Activated CD8-positive, alpha-beta memory T cell treated with anti-CD3 and anti-CD28 coated beads, Interleukin-2, amount 50 U/mL, for 4 hours (primary cell): ENCODE measurements at places on chromosomes 4 and X.
A peak's percentile ranks its signal among the peaks of the same experiment; 100 is the strongest.

GRCh38 chr4:75490155-75490554, 24.0 kb downstream of the RCHY1 start:
- no peak for DNase-seq

- DNase-seq = no peak
Measured at GRCh38 chr4:94834501-94834900, 76.7 kb downstream of the BMPR1B start.

DNA sequence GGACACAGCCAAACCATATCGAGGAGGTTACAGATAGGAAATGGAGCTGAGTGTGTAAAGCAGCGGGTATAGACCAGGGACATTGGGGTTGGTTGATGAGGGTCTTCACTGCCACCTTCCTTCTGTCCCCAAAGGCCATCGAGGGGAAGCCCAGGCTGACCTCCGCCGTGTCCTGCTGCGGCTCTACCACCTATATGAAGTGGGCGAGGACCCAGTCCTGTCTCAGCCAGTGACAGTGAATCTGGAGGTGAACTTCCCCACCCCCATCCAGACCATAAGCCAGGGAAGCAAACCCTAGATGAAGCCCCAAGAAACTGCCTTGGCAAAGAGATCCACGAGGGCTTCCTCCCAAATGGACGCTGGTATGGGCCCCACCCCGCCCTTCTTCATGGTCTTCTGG, 23.2 kb upstream of the MRFAP1 start:
- no peak for DNase-seq

GRCh38 chrX:110795645-110796406, at the start of gene CHRDL1:
Gene CHRDL1 (minus strand): TSS chrX:110795817. CDS start chrX:110792181, 3,636 bp downstream.
- no peak for DNase-seq

DNA sequence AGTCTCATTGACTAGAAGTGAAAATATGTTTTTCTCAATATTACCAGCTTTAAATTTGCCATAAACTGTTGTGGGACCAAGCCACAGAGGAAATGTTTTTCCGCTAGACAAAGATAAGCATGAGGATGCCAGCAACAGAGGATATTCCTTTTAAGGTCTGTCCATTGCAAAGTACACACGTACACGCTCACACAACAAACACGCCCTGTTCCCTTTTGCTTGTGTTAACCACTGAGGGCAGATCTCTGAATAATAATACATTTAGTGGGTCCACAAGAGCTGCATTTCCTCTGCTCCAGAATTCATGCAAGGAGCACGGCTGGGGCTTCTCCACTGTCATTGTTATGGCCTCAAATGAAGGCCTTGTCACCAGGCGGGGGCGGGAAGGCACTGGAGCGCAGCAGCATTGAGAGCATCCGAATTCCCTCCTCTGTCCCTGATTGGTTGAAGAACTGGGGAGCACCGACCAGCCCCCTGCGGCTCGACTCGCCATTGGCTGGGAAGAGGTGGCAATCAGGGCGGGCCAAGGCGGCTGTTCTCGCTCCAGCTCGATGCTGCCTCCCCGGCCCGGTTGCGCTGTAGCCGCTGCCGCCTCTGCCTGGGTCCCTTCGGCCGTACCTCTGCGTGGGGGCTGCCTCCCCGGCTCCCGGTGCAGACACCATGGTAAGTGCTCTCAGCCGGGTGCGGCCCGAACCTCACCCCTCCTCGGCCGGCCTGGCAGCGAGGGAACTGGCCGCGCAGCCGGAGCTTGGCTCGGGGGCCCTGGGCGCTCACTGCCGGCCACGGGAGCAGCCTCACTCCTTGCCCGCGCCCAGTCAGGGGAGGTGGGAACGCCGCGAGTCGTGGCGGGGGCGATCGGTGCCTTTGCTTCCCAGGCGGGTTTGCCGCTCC, at the start of gene GUCY1B1:
GUCY1B1 (plus strand) TSS at position 541 of the 891 bp plus-strand sequence; CDS start at position 661, 120 bp downstream.
- peak; percentile 50 for DNase-seq

DNA sequence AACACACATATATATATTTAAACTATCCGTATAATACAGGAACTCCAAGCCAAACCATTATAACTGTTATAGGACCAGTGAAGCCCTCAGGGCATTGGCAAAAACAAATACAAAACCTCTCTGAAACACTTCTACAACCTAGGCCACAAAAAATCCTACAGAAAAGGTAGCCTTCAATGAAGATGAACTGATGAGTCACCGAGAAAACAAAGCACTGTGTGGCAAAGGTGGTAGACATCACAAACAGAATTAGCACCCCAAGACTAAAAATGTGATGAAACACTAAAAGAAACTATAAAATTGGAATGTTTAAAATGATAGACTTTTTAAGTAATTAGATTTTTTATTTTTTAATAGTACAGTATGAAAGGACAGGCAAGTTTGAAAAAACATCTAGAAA, 5.5 kb upstream of the HSPA4L start:
- DNase-seq = no peak

DNA sequence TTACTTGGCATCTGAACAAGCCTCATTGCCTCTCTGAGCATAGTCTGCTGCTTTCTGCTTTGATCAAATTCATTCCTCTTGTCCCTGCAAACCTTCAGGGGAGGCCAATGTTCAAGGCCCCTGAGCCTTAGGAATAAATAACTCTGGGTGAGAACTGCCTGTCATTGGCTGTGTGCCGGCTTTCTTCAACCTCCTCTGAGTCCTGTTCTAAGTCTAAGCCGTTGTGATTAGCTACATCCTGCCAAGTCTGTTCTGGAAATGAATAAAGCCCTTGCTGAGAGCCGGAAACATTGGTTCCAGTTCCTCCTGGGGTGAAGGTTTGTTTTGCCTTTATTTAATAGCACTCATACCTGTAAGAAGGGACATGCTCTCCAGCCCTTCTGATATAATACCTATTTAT, 13.8 kb downstream of the RNF4 start:
- no peak for DNase-seq

- no peak for DNase-seq
Measured at GRCh38 chr4:161799710-161800109, 364.1 kb downstream of the FSTL5 start.

GRCh38 chr4:181529537-181529936, 713.7 kb upstream of the TENM3 start:
- DNase-seq = no peak

- DNase-seq = no peak
Measured at GRCh38 chr4:126691797-126692196, 941.0 kb upstream of the INTU start.

DNA sequence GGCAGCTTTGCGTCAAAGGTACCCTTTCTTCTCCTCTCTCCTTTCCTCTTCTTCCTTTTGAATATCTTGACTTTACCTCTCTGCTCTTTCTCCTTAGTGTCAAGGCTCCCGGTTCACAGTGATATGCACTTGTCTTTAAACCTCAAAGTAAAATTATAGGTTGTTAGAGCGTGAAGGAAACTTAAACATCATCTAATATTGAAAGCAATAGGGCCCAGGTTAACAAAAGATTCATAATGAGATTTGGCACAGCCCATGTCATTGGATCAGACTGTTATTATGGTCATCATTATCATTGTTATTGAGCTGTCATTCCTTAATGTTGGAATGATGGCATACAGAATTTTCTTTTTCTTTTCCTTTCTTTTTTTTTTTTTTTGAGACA, 32.5 kb downstream of the FTHL17 start:
- DNase-seq = no peak

DNA sequence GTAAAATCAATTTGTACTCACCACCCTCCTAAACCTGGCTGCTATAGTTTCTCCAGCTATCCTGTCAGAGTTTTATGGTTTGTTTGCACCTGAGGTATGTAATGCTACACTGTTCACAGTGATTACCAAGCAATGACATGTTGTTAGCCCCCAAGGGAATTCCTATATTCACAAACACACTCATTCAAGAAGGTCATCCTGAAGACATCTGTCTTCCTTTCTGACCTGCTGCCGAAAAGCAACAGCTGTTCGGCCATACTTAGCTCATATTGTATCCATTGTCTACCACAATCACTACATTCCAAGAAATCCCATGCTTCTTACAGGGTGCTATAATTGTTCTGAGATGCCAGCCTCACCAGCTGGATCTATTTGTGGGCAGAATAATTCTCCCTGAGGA, 160.1 kb upstream of the GYPA start:
- no peak for DNase-seq

GRCh38 chr4:16686195-16686594, 212.2 kb downstream of the LDB2 start:
- DNase-seq = no peak

DNA sequence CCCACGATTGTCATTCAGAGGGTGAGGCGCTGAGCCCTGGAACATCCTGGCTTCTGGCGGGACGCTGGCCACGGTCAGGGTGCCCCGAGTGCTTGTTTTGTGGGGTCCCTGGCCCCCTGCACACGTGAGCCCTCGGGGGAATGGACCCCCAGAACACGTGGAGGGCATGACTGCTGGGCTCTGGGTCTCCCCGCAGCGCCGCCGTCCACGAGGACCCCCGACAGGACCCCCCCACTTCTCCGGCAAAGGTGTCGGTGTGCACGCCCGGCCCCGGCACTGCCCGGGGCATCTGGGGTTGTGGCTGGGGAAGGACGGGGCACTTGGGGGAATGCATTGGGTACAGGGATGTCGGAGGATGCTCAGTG, 13.9 kb upstream of the GTPBP6 start:
- peak; percentile 6 for DNase-seq
